Right ventricle myocardium inferior (tissue), 1 donor: ENCODE measurements at places on chromosomes 3 and 15. TPM values are rescaled to one million over a fixed set of nuclear protein-coding genes. Genes with fewer than 3 reads are reported as not detected.

Gene CBLB
- total RNA-seq: 54.6 TPM

Gene SLC22A14
- total RNA-seq: not detected

Gene HRG
- not detected for total RNA-seq

Gene ATP10A
- 1.7 TPM for total RNA-seq

Gene C15orf61
- total RNA-seq: 11.9 TPM

GRCh38 chr3:196694202-196694638 is 17.8 kb downstream of the CEP19 start:
- no peak for DNase-seq

- no peak for DNase-seq
These were observed 784 bp upstream of the CISH start for GRCh38 chr3:50612234-50612882.

DNA sequence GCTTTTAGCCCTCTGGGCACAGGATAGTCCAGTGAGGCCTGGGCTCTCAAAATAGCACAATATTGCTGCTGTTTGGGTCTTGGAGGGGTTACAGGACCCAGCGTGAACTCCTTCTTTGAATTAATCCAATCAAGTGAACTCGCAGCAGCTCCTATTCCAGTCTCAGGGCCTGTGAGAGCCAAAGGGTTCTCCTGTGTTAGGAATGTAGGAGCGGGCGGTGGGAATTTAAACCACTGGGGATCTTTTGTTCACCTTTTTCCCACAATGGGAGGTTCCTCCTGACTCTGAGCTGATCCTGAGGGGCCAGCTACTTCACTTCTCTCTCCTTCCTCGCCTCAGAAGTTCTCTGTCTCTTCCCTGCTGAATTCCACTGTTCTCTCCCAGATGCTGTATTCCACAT is 504.0 kb downstream of the UNC13C start:
- no peak for DNase-seq

DNA sequence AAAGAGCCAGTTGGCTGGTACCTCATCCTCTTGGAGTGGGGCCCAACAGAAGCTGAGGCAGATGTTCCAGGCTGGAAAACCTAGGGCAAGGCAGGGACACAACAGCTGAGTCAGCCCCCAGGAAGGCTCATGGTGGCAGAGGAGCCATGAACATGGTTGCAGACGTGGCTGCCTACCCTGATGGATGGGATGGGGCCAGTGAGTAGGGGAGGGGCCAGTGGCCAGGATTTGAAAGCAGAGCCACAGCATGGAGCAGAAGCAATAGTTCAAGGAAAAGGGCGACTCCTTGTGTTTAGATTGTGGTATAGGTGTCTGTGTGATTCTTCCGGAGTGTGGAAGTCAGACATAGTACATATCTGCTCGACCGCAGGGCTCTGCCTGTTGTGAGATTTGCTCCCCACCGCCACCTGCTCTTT is 24.2 kb downstream of the PXYLP1 start:
- DNase-seq: no peak

DNA sequence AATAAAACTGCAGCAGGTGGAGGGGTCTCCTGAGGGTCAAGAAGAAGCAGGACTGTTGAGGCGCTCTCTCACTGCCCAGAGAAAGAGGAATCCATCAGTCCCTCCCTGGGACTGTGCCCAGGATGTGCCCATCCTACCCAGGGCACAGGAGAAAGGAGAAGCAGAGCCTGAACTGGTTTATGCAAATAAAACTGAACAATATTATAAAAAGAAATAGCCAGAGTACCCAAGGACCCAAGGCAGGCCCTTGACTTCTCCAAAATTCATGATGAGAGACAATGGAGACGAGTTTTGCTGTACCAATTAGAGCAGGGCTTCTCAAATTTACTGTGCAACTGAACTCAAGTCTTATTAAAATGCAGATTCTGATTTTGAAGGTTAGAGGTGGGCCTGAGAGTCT is 211.0 kb downstream of the IGSF11 start:
- DNase-seq: no peak

DNA sequence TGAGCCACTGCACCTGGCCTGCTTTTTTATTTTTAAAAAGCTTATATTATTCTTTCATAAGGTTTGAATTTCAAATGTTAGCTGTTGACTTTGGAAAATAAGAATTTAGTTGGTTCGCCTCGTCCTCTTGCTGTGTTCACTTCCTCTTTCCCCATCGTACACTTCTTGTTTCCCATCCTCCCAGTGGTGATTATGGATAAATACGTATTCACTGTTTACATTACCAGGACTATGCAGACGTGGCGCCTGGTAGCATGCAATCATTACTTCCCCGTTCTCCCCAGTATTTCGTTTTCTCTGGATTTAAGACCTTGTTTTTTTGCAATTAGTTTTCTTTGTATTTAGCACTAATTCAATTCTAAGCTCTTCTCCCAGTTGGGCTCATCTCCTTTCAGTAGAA is 70.1 kb downstream of the LMLN start:
- no peak for DNase-seq
